ENCODE measurements at places on chromosomes 2 and 18. TPM values are rescaled to one million over a fixed set of nuclear protein-coding genes. Genes with fewer than 3 reads are reported as not detected.

MCFD2 gene
- 86.6 TPM for total RNA-seq

CCDC121 gene
- total RNA-seq: 5.6 TPM

SCG2 gene
- 0.57 TPM for total RNA-seq

TUBB8B gene
- total RNA-seq: not detected

CAPN14 gene
- total RNA-seq: 0.25 TPM

ABCG5 gene
- not detected for total RNA-seq

Measured in kidney (tissue), 22 donors.